ENCODE measurements at places on chromosomes 1 and 21.

GRCh38 chr1:85461216-85461918, 3.6 kb downstream of the DDAH1 start:
- DNase-seq = no peak

GRCh38 chr1:50562106-50562505, 138.9 kb upstream of the DMRTA2 start:
- DNase-seq = no peak

DNA sequence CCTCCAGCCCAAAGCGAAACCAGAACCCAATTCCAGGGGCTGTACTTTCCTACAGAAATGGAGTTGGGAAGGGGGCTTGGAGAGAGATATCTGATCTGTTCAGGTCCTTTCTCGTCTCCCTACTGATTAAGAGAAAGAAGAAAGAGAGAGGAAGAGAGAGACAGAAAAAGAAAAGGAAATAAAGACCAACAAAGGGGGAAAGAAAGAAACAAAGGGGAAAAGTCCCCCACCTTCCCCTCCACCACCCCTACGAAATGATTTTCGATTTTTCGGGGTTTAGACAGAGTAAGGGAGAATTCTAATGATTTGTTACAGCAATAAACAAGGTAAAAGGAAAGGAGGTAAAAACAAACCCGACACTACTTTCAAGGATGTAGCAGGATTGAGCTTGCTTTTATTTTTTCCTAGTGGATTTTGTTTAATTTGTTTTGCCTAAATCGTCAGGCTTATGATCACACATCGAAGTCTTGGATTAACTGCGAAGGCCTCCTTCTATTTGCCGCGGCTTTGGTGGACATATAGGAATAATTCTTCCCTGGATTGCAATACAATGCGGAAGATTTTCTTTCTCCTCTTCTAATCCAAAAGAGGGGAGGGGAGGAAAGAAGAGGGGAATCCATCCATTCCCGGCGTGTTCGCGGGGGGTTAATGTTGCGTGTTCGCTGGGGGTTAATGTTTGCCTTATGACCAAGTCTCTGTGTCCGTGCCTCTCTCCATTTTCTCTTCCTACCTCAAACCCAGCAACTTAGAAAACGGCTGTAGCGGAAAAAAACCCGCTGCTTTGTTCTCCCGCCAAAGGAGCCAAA, 1.9 kb downstream of the TAL1 start:
- no peak for DNase-seq

- DNase-seq = peak; percentile 62
Measured at GRCh38 chr1:68116643-68117235, 66.3 kb upstream of the DIRAS3 start.

GRCh38 chr21:34983680-34984086, 65.4 kb downstream of the RUNX1 start:
- peak; percentile 88 for DNase-seq

- no peak for DNase-seq
Measured at GRCh38 chr1:151287767-151288500, 5.8 kb downstream of the ZNF687 start.

DNA sequence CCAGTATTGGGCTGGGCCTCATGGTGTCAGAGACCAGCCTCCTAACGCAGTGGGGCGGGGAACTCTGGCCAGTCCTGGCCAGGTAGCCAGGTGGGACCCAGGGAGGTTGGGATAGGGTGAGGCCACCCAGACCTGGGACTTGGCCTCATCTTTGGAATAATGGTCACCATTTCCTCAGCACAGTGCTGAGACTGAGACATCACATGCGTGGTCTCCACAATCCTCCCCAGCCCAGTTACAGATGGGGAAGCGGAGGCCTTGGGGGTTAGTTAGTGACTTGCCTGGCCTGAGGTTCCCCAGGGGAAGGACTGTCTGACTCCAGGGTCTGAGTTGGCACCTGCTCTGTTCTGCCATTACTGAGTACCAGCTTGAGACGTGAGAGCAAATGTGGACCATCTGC, 77.9 kb upstream of the CASZ1 start:
- DNase-seq = no peak

DNA sequence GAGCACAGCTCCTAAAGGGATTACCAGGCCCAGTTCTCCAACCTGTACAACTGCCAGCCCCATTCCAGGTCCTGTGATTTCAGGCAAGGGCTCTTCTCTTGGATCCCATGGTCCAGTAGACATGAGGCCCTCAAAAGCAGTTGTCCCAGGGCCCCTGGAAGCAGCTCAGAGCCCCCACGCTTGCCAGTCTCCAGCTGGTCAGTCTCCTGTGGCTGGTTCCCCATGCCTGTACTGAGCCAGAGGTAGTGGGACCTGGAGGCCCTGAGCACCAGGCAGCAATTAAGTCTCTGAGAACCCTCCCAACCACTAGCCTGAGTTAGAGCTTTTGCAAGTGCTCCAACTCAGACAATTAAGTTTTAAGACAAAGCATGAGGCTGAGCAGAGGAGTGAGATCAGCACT, 36.9 kb downstream of the CDC42BPA start:
- no peak for DNase-seq

DNA sequence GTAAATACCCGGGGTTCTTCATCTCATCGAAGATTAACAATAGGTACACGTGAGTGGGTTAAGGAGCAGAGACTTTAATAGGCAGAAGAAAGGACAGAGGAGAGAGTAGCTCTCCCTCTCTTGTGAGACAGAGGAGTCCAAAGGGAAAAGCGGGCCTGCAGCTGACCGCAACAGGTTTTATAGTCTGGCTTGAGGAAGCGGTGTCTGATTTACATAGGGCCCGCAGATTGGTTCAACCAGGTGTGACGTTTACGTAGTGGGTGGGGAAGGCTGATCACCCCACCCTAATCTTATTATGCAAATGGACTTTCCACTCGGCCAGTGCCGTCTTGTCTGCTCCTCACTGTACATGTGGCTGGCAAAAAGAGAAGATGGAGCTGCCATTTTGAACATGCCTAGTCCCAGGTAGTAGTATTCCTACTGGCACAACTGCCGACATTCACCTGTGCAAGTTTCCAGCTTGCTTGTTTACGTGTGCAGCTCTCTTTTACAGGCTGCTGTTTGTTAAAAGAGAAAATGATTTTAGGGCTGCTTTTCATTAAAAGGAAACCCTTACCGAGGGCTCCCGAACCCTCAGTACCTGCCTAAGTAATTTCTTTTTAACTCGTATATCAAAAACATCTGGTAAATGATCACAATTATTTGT, 10.6 kb downstream of the CDC14A start:
- DNase-seq = no peak

GRCh38 chr1:208778417-208778816, 534.2 kb upstream of the PLXNA2 start:
- DNase-seq = no peak

DNA sequence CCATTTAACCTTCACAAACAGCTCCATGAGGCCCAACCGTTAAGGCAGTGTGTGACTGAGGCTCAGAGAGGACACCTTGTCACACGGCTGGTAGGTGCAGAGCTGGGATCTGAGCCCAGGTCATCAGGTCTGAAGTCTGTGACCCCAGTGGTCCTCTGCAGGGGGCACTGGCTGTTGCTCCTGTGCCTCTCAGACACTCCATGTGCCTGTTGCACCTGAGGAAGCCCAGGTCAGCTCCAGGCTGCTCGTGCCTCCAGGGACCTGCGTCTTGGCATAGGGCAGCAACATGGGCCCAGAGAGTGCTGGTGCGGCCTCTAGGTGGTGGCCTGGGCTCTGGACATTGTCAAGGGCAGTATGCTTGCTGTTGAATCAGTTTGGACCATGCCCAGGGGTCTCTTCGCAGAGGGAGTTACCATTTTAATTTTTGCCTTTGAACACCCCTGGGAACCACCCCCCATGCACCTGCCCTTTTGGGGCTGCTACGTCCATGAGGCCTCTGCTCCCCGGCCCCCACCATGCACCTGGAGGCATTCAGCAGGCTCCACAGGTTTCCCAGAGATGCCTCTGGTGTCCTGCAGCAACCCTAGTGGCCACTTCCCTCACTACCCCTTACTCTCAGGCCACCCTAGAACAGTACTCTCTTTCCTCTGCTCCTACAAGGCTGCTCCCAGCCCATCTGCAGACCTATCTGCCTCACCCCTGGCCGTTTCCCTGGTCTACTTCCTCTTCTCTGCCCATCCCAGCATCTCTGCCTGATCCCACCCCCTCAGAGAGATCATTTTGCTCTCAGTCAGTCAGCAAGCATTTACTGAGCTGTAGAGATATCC, 25.2 kb upstream of the EPS8L3 start:
- peak; percentile 42 for DNase-seq

DNA sequence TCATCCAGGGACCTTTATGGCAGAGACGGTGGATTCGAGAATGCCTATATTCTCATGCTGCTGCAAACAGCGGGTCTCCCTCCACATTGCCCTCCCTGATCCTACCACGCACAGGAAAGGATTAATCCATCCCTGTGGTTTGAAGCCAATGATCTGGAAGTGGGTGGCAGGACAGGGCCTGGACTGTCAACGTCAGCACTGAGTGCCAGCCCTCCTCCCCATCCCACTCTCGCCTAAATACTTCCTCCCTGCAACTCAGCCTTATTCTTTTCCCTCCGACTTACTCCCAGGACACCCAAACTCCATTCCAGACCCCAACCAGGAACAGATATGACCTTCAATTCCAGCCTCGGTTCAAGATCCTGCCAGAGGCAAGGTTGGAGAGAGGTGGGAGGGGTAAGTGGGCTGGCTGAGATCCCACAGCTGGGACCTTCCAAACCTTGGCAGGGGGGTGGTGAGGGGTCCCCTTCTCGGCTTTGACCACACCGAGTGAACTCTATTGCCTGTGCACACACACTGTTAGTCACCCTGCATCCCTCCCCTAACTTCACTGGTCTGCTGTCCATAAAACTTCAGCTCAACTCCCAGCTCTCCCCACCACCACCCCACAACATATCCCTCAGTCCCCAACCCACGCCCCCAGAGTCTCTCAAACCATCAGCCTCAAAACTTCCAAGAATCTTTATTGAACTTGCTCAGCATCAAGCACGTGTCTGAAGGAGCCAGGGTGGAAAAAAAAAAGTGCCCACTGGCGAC, 2.4 kb upstream of the S100A5 start:
- DNase-seq = no peak

- DNase-seq = peak; percentile 81
Measured at GRCh38 chr1:230084408-230085177, 17.6 kb downstream of the GALNT2 start.

DNA sequence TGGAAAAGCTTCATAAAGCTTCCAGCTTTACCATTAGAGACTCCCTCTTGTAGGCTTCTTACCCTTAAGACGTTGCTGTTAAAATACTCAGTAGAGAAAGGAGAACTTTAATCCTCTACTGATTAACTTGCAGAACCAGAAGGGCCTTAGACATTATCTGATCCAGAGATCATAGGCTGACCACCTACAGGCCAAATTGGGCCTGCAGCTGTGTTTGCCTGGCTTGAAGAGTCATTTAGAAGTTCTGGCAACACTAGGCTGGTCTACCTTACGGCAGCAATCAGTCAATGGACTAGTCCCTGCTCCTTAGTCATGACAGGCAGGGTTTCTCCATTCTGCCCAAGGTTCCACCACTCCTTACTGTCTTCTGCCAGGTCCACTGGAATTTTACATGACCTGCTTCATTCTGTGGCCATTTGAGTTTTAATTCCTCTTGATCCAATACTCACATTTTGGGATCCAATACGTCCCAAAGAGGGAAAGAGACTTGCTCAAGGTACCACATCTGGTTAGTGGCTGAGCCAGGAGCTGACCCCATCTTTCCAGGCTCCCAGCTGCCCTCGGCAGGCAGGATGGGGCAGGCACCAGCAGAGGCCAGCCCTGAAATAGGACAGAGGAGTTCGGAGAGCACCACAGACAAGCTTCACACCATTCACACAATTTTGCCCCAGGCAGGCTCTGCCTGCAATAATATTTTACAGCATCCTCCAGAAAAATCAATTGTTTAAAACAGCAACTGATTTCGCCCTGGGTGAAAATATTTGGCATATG, 96.8 kb downstream of the TNR start:
- no peak for DNase-seq

DNA sequence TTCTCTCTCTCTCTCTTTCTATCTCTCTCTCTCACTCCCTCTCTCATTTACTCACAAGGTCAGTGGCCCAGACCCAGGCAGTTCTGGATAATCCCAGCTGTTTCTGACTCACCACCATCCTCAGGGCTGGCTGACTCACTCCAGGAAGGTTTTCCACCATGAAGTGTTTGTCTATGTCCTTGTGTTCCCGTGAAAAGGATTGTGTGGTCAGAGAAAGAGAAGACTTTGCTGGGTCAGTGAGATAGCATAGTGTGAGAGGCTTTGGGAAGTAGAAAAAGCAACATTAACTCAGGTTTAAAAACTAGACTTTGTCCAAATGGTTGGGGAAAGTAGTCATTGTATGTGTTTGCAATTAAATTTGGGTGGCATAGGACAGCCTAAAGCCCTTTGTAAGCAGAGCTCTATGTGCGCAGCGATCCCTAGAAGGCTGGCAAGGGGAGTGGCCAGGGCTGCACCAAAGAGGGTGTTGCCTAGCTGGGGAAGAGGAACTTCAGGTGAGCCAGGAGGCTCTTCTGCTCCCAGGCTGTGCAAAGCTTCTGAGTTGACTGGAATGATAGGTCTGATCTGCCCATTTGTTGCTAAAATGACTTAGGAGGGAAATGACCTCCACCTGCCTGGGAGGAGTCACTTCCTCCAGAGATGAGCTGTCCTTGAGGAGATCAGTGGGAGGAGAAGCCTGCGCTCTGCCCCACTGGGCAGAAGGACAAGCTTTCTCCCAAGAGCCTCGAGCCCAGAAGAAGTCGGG, 4.9 kb upstream of the CAPN2 start:
- DNase-seq = peak; percentile 41

DNA sequence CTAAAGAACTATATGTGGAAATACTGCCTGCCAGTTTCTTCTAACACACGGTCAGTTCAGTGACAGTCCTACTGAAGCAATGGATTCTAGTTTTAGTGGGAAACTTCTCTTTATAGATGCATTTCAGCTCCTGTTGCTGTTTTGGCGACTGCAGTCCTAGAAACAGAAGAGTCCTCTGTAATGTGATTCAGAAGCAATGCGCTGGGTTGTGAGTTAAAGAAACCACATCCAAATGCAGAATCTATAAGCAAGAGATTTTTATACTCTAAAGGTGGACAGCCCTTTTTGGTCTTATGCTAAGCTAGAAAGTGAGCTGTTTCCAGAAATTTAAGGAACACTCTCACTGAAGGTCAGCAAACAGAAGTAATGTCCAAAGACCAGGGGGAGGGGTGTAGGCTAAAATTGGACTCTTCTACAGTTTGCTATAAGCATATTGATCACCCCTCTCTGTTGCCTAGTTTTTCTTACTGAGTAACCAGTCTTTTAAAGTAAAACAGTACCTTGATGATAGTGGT, 30.8 kb downstream of the DUSP10 start:
- no peak for DNase-seq

GRCh38 chr1:153393926-153394325, 3.1 kb upstream of the S100A8 start:
- no peak for DNase-seq

GRCh38 chr1:44631333-44631646, 43.0 kb downstream of the TMEM53 start:
- DNase-seq = no peak

- peak; percentile 61 for DNase-seq
Measured at GRCh38 chr1:9279172-9279840, 13.4 kb upstream of the SPSB1 start.
